Stimulated activated CD8-positive, alpha-beta memory T cell treated with anti-CD3 and anti-CD28 coated beads, Interleukin-7, amount 100 ng/mL, for 24 hours (primary cell): ENCODE measurements at places on chromosomes 2 and 18.

- DNase-seq = no peak
Observed at GRCh38 chr2:96859099-96859649, 1.4 kb upstream of the ANKRD39 start.

GRCh38 chr2:84856787-84857186 lies 24.1 kb downstream of the TRABD2A start:
- no peak for DNase-seq

GRCh38 chr18:44924785-44925499 lies 244.3 kb downstream of the SETBP1 start:
- no peak for DNase-seq

DNA sequence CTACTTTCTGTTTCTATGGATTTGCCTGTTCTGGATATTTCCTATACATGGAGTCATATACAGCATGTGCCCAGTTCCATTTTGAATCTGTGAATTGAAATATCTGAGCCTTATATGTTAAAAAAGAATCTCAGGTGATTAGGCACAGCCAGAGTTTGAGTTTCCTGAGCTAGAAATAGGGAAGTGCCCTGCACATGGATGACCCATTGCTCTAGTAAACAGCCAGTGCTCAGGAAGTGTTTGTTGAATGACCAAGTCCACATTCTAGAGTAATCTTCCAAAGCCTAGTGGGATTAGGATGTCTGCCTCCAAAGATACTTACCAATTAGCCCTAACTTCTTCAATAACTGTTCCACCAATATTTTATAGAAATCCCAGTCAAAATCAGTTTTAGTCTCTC lies 165.8 kb downstream of the SETBP1 start:
- DNase-seq = no peak

- no peak for DNase-seq
Observed at GRCh38 chr2:26537826-26538475, 60.0 kb upstream of the OTOF start.

- no peak for DNase-seq
Observed at GRCh38 chr2:19866771-19867170, 35.0 kb downstream of the TTC32 start.

GRCh38 chr2:15169326-15170069 lies 391.6 kb downstream of the NBAS start:
- no peak for DNase-seq

DNA sequence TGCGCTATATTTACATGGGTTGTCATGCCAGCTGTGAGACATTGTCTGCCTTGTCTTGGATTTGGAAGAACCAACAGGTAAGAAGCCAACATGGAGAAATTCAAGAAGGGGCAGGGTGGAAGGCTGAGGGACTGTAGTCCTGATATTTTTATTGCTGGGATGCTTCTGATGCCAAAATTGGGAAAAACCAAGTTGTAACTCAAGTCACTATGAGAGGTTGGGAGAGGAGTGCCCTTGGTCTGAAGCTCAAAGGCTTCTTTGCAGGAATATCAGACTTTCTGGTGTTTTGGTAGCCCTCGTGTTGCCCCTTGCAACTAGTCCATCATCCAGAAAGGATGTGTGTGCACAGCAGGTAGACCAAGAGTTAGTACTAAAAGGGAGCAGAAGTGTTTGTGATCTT lies 294.3 kb upstream of the EPAS1 start:
- no peak for DNase-seq

DNA sequence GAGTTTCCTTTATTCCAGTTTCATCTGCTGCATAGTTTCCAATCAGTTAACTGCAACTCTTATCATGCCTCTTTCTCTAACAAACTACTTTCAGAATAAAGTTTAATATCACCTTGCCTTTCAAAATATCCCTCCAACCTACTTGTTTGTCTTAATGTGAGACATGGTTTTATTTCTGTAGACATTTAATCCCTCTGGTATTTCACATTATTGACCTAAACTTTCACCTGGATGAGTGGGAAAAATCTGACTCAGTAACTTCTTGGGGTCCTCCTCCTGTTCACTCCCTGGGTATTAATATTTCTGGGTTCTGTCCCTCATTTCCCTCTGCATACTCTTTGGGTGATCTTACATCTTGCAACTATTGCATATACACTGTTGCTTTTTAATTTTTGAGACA lies 27.9 kb downstream of the MSH6 start:
- DNase-seq = no peak

GRCh38 chr18:62647179-62647578 lies 68.2 kb upstream of the PHLPP1 start:
- no peak for DNase-seq

GRCh38 chr2:112155331-112156151 lies 17.4 kb downstream of the FBLN7 start:
- no peak for DNase-seq

DNA sequence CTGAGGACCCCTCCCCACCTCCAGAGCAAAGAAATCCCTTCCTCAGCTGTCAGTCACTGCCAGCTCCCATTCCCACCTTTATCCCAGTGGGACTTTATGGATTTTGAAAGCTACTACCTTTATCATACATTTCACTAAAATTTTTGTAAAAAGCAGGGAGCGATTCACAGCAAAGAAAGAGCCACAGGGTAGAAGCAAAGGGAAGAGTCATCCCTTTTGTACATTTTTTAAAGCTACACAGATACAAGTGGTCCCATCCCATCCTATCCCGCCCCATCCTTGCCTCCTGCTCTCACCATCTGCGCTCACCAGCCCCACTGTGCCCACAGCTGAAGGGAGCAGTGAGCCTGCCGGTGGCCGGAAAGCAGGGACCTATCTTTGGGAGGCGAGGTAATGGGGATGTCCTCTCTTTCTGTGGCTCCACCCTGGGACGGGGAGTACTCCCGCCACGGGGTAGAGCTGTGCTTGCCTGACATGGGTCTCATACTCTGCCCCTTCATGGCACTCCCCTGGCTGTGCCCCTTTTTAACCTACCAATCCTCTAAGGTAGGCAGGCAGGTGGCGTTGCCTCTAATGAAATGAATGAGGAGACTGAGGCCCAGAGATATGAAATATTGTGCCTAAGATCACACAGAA lies 13.2 kb downstream of the SH2D6 start:
- DNase-seq = no peak

- DNase-seq = no peak
Observed at GRCh38 chr18:32454593-32454992, 16.1 kb downstream of the GAREM1 start.

- no peak for DNase-seq
Observed at GRCh38 chr2:186068139-186068801, 329.7 kb downstream of the FSIP2 start.

DNA sequence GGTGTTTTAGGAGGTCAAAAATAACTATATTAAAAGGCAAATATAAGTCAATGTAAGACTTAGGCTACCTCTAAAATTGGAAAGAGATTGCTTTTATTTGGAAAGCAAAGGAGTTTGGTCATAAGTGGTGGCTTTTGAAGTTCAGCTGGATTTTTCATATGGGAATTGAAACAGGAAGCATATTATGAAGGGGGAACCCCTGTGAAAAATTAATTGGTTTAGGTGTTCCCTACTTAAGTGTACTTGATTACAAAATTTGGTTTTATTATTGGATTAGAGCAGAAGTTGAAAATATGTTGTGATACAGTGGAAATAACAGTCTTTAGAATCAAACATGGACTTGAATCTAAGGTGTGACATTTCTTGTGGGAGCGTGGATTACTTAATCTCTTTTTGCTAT lies 121.4 kb upstream of the TTC27 start:
- no peak for DNase-seq

- no peak for DNase-seq
Observed at GRCh38 chr2:174740721-174741120, 23.6 kb downstream of the CHRNA1 start.

- DNase-seq = no peak
Observed at GRCh38 chr18:38956068-38956467, 1390.5 kb upstream of the CELF4 start.

- DNase-seq = no peak
Observed at GRCh38 chr18:57057890-57058289, 89.0 kb upstream of the BOD1L2 start.

DNA sequence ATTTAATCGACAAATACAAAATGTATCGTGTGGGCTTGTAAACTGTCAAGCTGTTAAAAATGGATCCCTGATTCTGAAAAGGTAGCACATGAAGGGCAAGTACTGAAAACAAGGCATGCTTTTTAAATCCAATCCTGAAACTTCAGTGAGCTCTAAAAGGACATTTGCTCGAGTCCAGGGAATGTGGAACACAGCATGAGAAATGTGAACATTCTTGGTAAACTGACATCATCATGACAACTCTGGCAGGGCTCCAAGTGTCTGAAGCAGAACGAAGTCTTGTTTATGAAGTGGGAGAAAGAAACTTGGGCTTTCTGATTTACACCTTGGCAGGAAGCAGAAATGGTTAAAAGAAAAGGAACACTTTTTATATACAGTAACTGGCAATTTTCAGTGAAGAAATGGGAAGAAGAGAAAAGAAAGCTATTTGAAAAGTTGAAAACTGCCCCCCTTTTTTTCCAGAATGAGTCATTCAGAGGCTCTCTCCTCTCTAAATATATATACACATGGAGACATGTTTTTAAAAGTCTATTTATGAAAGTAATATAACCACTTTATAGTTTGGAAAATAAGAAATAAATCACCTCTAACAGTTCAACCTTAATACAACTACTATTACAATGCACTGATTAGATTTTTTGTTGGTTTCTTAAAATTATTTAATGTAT lies 120.8 kb downstream of the GAREM1 start:
- no peak for DNase-seq

DNA sequence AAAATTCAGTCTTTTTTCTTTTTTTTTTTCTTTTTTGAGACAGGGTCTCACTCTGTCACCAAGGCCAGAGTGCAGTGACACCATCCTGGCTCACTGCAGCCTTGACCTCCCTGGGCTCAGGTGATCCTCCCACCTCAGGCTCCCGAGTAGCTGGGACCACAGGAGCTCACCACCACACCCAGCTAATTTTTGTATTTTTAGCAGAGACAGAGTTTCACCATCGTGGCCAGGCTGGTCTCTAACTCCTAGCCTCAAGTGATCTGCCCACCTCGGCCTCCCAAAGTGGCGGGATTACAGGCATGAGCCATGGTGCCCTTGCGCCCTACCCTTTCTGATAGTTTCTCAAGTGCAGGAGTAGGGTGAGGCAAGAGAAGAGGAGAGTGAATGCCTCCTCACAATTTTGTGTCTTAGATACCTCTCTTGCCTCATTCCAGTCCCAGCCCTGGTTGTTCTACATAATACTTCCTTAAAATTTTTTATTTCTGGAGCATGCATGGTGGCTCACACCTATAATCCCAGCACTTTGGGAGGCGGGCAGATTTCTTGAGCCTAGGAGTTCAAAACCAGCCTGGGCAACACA lies 68.2 kb upstream of the CAB39 start:
- DNase-seq = no peak

- no peak for DNase-seq
Observed at GRCh38 chr2:43751476-43751990, 22.3 kb upstream of the DYNC2LI1 start.

- no peak for DNase-seq
Observed at GRCh38 chr2:73083886-73084800, 12.6 kb upstream of the SFXN5 start.

DNA sequence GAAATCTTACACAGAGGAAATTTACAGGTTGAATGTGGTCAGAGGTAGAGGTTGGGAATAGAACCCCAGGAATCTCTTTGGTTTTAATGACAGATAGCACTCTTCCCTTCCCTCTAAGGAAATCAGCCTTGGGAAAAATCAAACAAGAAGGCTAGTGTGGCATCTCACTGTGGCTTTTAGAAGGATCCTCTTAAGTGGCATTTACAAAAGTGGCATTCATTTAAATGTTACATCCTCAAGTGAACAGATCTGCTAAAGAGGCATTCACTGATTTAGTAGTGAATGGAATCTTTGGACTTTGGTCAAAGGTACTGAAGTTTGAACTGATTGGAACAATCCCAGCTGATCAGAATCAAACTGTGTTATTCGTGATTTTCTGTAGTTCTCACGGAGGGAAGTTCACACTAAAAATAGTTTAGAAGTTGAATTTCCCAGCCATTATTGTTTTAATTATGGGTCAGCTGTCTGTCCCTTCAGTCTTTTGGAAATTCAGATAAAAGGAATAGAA lies 136.5 kb upstream of the FN1 start:
- no peak for DNase-seq

- no peak for DNase-seq
Observed at GRCh38 chr18:10113121-10114022, 199.6 kb downstream of the VAPA start.

DNA sequence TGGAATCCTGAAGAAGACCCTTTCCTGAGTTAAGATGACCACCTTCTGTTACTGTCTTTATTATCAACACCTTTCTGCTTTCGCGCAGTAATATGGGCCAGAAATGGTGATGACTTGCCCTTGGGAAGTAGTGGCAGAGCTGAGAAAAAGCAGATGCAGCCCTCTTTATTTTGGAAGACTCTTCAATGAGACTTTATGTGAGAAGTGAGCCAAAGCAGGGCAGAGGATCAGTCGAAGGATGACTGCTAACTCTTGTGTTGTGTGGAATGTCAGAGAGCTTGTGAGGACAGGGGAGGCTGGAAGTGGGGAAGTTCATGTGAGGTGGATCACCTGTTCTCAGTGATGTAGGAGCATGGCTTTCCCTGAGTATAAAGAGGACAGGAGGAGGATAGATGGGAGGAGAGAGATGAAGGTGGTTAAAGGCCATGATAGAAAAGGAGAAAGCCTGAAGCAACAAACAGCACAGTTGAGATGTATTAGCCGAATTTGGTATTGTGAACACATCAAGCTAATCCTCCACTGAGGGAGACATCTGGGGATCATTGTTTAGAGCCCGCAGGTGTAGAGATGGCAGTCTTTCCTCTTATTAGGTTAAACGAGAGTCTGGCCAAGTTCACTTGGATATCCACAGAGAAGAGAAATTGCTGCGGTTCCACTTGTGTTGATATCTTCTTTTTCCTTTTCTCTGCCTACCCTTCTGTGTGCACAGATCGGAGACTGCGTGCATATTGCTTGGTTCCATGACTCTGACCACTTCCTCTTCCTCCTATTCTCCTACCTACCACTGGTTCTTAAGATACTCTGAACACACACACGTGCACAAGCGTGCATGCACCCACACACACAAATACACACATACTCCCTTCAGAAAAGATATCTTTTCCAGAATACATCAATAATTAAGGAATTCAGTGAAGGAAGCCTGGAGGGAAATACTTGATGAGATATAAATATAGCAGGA lies 67.4 kb downstream of the SLC9A2 start:
- DNase-seq = no peak

DNA sequence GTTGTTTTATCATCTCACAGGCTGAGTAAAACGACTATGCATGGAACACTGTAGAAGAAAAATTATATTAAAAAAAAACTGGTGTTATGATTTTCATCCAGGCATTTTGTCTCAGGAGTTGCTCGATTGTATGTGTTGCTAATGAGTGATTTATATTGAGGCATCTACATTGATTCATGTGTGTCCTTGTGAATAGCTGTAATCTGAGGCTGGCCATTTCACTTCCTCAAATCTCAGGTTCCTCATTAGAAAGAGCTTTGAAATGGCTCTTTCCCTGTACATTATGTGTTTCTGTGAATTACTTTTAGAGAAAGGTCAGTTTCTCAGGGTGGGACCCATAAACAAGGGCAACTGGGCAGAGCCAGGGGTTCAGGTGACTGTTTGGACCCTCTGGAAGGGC lies 2.3 kb downstream of the IL18R1 start:
- DNase-seq = no peak
